ENCODE measurements at places on chromosomes 11 and 22. TPM values are rescaled to one million over a fixed set of nuclear protein-coding genes. Genes with fewer than 3 reads are reported as not detected.

Gene ADORA2A
- 34.3 TPM for total RNA-seq

Gene GVQW3
- total RNA-seq = 1.7 TPM

Gene EMID1
- 0.21 TPM for total RNA-seq

Gene SSTR3
- total RNA-seq = 2.4 TPM

Gene OR4A16
- total RNA-seq = not detected

Gene GSC2
- total RNA-seq = not detected

Gene TRPC6
- total RNA-seq = 0.63 TPM

Gene DDX25
- total RNA-seq = 0.10 TPM

Gene MADD
- total RNA-seq = 87.8 TPM

Gene FAM168A
- 13.2 TPM for total RNA-seq

Gene CSNK2A3
- 1.3 TPM for total RNA-seq

Gene SYT7
- under 0.01 TPM for total RNA-seq

Gene ANO5
- total RNA-seq = 0.63 TPM

Gene CBY1
- total RNA-seq = 1.4 TPM

Gene ARHGAP8
- total RNA-seq = 5.4 TPM
